ENCODE measurements at places on chromosomes 5 and 9. TPM values are rescaled to one million over a fixed set of nuclear protein-coding genes. Genes with fewer than 3 reads are reported as not detected.
A peak's percentile ranks its signal among the peaks of the same experiment; 100 is the strongest.

PTGDS gene
- not detected for total RNA-seq

SLIT3 gene
- total RNA-seq = 3.1 TPM

DNA sequence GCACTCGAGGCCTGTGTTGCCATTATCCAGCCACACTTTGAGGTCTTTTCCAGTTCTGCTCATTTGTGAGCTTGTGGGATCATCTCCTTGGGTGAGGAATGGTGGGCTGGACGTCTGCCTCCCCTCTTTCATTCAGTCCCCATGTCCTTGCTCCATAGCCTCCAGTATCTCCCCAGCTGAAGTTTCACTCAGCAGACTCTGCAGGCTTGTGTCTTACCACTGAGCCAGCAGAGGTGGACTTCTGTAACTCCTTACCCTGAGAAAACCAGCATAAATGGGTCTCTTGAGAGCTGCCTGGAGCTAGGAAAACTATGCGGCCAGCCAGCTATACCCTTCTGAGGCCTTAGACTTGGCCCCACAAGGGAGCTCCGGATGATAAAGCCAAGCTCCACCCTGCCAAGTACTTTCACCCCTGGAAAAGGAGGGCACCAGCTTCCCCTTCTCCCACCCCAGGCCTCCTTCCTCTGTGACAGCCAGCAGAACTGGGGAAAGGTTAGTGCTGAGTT is 12.2 kb downstream of the IRF1 start:
- no peaks in the 10 kb centered on the region for H3K27me3 ChIP-seq
- peaks cover 3% of the 10 kb centered on the region for H3K36me3 ChIP-seq
- H3K4me3 ChIP-seq = no peak overlapping the region
- H3K27ac ChIP-seq = peak overlapping the region; percentile 72

GRCh38 chr9:83198371-83198770 is 135.4 kb upstream of the RASEF start:
- no peak for DNase-seq
- H3K27ac ChIP-seq = no peak overlapping the region
- H3K36me3 ChIP-seq = no peaks in the 10 kb centered on the region
- H3K27me3 ChIP-seq = no peaks in the 10 kb centered on the region
- H3K4me1 ChIP-seq = no peaks in the 10 kb centered on the region
- no peak overlapping the region for H3K4me3 ChIP-seq

- peak; percentile 37 for DNase-seq
- peak overlapping the region; percentile 90 for H3K4me3 ChIP-seq
- peak overlapping the region; percentile 91 for H3K27ac ChIP-seq
- peaks cover 12% of the 10 kb centered on the region for H3K27me3 ChIP-seq
These were observed 134.7 kb upstream of the DMRT1 start for GRCh38 chr9:706606-707459.

DNA sequence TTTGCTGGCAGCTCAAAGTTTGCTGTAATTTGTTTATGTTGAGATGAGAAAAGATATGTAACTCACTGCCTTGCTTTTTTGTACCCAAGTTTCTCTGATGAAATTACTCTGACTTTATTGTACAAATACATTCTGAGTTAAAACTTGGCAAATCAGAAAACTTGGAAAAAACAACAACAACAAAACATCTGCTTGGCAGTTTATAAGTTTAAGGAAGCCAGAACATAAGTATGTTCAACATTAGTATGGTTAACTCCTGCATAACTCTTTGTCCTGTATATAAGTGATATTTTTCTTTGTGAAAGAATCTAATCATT is 233.1 kb downstream of the MAST4 start:
- peaks cover 39% of the 10 kb centered on the region for H3K4me1 ChIP-seq
- H3K27ac ChIP-seq = peak overlapping the region; percentile 18
- peaks cover 34% of the 10 kb centered on the region for H3K27me3 ChIP-seq
- H3K36me3 ChIP-seq = no peaks in the 10 kb centered on the region
- H3K4me3 ChIP-seq = peak overlapping the region; percentile 94

SPINK4 gene
- total RNA-seq = not detected

PPIC gene
- total RNA-seq = not detected

DNA sequence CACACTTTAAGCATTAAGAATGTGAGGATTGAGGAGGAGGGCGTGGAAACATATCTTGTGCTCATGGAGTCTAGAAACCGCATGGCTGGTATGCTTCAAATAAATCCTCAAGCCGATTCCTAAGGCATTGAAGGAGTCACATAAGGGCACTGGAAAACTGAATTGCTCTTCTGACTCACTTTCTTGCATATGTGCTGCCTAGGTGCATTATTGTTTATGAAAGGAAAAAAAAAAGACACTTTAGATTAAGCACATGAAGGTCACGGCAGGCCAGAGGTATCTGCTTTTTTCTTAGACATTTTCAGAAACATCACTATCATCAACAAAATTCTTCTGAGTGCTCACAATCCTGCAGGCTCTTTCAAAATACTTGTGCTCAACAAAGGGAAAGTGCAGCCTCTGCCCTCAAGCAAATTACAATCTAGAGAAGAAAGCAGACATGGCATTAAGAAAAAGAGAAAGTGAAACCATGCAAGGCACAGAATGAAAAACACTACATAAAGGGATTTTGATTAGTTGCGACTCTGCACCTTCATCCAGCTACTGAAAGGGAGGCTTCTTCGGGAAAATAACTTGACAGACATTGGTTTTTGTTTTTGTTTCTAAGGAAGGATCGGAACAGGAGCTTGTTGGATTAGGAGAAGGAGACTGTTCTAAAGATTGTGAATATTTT is 2117.6 kb downstream of the MAT2B start:
- H3K4me1 ChIP-seq = no peaks in the 10 kb centered on the region
- no peaks in the 10 kb centered on the region for H3K27me3 ChIP-seq
- no peak overlapping the region for H3K4me3 ChIP-seq
- H3K36me3 ChIP-seq = peaks cover 1% of the 10 kb centered on the region
- DNase-seq = no peak

CNTFR gene
- total RNA-seq = not detected

SPATA9 gene
- not detected for total RNA-seq

TMOD1 gene
- 5.4 TPM for total RNA-seq

GDA gene
- total RNA-seq = not detected

Measured in activated T-cell treated with anti-CD3 and anti-CD28 coated beads, Interleukin-2, amount 50 U/mL, for 72 hours (primary cell).